ENCODE measurements at places on chromosomes 3 and 15.

DNA sequence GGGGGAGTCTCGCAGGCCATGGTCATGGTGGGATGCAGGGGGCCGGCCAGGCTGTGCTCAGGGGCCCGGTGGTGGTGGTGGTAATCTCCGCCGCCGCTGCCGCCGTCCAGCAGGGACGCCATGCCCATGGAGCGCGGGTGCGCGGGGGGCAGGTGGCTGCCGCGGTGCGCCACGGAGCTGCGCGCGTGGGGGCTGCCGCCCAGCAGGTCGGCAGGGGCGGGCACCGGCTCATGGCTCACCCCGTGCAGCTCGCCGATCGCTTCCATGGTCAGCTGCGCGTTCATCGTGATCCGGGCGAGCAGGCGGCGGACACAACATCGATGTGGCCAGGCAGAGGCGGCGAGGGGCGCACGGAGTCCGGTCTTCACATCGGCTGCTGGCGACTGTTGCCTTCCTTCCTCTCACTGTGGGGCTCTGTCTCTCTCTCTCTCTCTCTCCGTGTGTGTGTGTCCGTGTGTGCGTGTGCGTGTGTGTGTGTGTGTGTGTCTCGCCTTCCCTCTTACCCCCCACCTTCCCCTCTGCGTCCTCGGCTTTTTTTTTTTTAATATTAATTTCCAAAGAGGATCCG, 451 bp downstream of the ONECUT1 start:
- no peak for DNase-seq

DNA sequence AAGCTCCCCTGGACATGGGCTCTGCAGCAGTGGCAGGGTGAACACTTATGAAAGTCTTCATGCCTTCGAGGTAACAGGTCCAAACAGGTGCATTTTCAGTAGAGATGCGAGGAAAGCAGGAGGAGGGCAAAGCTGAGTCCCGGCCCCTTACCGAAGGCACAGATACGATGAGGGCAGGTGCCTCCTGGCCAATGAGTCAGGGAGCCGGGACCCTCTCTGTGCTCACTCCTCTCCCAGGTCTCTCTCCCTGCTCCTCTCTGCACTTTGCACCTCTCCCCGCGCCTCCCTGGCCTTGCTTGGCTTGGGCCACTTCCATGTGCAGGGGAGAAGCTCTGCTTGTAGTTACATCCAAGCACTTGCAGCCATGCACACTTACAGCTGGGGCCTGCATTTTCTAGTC, 187.1 kb downstream of the ATP10A start:
- no peak for DNase-seq

DNA sequence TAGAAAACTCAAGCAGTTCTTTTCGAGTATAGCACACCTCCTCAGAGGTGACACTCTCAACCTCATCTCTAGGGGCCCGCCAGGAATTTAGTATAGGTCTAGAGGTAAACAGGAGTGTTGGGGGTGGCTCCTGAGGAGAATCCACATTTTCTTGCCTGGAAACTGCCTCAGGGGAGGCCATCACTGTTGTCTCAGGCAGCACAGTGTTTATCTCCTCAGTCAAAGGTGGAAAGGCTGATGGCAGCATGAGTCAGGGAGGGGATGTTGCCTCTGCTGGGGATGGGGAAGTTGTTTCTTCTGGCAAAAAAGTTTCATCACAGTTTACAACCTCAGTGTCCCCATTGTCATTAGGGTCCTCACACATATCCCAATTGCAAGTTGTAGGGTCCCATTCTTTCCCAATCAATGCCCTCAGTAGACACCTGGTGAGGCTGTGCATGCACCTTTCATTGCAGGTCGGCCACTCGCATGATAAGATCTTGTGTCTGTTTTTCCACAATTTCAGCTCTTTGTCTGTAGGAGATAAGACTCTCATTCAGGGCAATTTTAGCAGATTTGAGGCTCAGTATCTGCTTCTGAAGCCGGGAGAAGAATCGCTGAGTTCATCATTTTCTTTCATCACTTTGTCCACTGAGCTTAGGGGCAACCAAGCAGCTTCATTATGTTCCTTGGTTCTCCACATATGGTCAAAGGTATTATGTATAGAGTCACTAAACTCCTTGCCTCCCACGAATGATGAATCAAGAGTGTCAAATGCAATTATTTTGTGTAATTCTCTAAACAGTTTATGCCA, 25.8 kb downstream of the NAALADL2 start:
- no peak for DNase-seq

DNA sequence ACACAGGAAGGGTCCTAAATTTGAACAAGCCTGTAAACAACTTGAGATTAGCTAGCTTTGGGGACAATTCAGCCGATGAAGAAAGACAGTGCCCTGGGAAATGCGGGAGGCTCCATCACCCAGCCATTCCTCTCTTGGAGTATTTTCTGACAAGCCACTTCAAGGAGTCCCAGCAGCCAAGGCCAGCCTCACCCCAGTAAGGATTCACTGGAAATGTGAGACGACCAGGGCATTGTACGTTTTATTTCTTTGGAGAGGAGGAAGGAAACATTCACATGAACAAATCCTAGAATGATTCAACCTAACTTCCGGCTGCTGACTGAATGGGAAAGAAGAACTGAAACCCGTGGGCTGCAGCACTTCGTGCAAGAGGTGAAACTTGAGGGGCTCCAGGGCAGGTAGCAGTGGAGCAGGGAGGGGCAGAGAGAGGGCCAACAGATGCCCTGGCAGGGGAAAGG, 116.4 kb upstream of the ARHGEF3 start:
- DNase-seq, result no peak

DNA sequence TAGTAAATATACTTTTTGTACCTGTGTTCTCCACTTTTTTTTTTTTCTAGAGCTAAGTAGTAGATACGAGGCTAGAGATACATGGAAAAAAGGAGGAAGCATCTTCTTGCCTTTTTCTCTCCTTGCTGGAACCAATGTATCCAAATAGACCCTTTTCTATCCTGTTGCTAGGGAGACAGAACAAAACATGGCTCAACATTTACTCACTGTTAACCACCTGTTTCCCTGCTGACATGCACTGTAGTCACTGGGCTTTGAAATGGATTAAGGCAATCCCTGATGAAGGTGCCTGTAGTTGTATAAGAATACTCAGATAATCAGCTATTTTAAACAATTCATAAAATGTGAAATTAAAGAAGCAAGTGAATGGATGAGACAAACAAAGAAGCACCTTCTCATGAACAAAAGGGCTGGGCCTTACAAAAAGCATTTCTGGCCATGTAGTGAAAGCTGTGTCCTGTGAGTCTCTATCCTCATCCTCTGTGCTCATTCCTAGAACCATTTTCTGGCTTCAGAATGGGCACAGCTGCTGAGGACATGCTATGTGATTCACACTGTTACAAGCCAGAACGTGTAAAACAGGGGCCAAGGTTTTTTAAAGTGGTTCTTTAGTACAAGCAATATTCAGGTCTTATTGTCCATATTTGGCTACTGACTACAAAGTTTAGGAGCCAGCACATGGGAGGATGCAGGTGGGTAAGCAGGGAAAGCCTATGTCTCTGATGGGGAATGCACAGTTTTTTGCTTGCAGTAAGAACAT, 100.4 kb upstream of the NDN start:
- DNase-seq, result no peak

GRCh38 chr3:5138214-5138981, 16.3 kb downstream of the ARL8B start:
- DNase-seq, result no peak

GRCh38 chr3:42662813-42663535, 9.5 kb downstream of the ZBTB47 start:
- no peak for DNase-seq

DNA sequence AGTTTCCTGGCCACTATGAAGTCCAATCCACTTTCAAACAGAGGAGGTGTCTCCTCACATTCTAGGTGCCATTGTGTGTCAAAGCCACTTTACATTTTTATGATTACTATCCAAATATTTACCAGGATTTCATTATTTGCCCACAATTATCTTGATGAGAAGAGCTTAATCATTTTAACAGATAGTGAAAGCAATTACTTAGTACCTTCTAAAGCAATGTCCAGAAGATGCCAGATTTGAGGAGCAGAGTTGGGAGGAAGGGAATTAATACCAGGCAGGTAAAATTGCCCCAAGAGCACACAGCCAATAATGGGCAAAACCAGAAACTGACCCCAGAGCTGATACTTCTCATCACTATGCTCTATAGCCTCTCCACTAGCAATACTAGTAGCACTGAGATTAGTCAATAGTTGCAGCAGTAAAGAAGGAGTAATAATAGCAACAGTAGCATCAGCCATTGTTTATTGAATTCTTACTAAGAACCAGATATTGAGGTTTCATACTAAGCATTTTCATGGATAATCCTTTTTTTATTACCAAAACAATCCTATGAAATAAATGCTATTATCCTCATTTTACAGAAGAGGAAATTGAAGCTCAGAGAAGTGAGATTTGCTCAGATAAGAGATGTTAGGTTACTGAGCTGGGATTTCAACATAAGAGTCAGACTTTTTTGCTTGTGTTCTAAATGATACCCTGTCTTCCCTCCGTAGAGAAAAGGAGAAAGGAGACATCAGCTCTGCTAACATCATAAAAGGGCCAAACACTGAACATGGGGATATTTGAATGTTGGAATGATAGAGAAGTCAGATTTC, 509.3 kb upstream of the CFAP20DC start:
- no peak for DNase-seq

DNA sequence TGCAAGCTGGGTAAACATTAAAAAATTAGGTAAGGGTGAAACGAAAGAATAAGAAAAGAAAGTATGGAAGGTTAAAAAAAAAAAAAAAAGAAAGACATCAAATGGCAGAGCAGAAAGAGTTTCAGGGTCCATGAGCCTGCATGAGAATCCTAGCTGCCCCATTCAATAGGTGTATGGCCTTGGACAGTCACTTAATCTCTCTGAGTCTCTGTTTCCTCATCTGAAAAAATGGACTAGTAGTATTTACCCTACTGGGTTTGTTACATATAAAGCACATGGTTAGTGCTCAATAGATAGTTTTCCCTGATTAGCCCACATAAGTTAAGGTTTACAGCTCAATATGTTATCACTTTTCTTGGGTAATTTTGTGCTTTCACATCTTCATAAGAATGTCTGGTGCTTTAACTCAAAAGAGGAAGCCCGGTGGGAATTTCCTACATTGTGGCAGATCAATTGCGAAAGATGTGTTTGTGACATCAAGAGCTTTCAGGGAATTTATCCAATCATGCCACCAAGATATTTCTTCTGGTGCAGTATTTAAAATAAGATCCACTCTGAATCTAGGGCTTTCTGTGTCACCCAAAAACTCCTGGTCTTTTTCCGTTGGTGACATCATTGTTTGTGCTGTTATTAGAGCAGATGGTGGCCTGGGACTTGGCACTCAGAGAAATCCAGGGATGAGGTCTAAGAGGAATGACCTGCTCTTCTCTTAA, 57.2 kb upstream of the UBE2E1 start:
- DNase-seq, result no peak

DNA sequence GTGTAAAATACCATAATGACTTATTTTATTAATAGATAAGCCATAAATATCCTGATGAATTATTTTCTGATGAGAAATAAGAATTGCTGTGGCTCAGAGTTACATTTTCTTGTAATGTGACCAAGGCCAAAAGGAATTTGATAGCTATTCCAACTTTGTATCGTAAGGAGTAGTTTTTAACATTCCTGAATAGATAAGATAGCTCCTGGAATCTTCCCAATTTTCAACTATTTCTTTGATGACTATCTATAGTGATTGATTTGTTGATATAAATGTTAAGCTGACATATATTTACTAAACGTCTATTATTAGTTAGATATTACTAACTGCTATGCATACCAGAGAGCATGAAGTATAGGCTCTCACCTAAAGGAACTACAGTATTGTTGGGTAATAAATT, 49.1 kb upstream of the SATB1 start:
- no peak for DNase-seq

DNA sequence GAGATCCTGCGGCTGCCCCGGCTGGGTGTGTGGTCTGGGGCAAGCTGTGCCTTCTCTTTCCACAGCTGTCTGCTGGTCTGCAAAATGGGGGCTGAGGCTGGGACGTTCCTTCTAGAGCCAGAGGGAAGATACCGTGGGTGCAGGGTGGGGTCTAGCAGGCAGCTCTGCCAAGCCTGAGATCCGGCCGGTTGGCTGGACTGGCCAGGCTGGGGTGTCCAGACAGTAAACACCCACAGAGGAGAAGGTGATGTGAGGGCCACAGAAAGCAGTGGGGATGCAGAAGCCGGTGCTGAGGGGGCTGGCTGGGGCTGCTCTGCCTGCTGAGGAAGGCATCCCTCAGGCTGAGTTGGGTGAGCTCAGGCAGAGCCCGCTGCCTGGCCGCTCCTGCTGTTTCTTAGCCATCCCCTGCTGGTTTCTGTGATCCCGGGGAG, 46.1 kb downstream of the FBLN2 start:
- DNase-seq, result no peak

GRCh38 chr3:143171141-143171980, 51.8 kb downstream of the CHST2 start:
- no peak for DNase-seq

DNA sequence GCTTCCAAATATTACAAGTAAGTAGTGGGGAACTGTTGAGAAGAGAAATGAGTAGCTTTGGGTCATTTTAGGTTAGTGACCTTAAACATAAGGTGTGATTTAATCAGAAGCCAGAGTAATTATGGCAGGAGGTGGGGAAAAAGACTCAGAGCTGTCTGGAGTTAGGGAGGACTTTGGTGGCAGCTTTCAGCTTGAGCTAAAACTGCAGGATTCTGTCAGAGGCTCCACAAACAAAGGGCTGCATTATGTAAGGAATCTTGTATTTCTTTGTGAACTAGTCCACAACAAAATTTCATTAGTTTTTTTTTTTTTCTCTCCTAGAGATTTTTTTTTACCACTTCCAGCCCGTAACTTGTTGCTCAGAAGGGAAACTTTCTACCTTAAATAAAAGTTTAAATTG, 345.3 kb downstream of the TIGIT start:
- DNase-seq, result no peak

DNA sequence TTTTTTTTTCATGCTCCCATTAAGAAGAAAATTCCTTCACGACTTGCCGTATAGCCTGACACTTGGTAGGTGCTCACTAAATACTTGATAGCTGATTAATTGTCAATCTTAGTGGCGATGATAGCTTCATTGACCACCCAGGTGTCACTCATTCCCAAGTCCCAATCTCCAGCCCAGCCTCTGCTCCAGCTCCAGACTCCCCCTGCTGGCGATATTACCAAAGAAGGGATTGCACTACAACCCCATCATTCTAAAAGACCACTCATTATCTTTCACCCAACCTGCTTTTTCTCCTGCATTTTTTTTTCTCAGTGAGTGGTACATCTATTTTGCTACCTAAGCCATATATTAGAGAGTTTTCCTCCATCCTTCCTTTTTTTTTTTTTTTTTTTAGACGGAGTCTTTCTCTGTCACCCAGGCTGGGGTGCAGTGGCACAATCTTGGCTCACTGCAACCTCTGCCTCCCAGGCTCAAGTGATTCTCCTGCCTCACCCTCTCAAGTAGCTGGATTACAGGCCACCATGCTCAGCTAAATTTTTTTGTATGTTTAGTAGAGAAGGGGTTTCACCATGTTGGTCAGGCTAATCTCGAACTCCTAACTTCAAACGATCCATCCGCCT, 19.5 kb upstream of the COMMD2 start:
- no peak for DNase-seq

GRCh38 chr15:78224023-78224411, 10.3 kb downstream of the ACSBG1 start:
- DNase-seq, result no peak

DNA sequence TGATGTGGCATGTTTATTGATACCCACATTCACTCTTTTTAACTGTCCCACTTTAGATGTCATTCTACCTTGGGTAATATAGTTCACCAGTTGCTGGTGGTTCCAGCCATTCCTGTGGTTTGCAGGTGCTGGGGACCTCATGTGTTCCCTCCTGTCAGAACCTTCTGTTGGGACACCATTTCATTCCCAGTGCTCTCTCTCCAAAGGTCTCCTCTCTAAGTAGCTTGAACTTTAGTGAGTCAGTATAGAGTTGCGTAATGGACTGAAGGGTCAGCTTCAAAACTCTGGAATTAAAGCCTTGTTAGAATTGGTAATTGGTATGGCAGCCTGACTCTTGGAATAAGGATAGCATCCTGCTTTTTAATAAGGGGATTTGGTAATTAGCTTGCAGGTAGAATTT, 108.5 kb downstream of the PLCL2 start:
- DNase-seq, result no peak
